Activated CD8-positive, alpha-beta T cell treated with anti-CD3 and anti-CD28 coated beads, Interleukin-2, amount 10 ng/mL, durations not matched to agents 7 days and 5 days (primary cell): ENCODE measurements at places on chromosomes 11 and 22. TPM values are rescaled to one million over a fixed set of nuclear protein-coding genes. Genes with fewer than 3 reads are reported as not detected.

Gene SLC5A1
- not detected for total RNA-seq

DNA sequence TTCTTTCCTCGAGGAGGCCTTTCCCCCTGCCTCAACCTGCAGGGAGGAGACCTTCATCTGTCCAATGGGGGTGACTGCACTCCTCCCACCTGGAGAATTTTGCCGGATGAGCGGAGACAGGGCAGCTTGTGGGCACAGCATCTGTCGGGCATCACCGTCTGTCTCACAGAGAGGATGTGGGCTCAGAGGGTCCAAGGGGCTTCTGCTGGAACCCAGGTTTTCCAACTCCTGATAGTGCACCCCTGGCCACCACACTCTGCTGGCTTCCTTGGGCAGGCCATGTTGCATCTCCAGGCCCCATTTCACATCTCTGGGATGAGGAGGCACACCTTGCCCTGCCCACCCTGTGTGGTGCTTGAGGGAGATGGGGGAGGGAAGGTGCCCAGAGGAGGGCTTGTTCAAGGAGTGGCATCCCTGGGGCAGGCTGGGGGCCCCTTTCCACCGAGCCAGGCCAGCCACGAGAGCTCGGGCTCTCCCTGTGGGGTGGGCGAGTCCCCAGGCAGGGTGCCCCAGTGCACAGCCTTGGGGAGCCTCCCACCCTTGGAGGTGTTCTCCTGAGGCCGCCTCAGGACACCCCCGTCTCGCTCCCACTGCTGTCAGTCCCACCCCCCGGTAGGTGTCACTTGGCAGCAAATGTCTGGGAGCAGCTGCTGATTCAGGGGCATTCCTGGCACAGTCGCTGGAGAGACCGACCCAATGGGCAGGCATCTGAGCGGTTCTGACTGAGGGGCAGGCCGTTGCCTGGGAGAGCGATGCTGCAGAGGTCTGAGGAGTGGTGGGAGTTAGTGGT is 84.2 kb downstream of the MORC2 start:
- no peak overlapping the region for H3K27ac ChIP-seq
- DNase-seq = no peak
- no peaks in the 10 kb centered on the region for H3K36me3 ChIP-seq
- H3K27me3 ChIP-seq = no peaks in the 10 kb centered on the region

GRCh38 chr11:76330651-76331050 is 50.3 kb downstream of the THAP12 start:
- H3K27me3 ChIP-seq = peaks cover 10% of the 10 kb centered on the region
- no peak for DNase-seq
- H3K4me1 ChIP-seq = no peaks in the 10 kb centered on the region
- no peak overlapping the region for H3K27ac ChIP-seq

Gene SERHL2
- 2.3 TPM for total RNA-seq

DNA sequence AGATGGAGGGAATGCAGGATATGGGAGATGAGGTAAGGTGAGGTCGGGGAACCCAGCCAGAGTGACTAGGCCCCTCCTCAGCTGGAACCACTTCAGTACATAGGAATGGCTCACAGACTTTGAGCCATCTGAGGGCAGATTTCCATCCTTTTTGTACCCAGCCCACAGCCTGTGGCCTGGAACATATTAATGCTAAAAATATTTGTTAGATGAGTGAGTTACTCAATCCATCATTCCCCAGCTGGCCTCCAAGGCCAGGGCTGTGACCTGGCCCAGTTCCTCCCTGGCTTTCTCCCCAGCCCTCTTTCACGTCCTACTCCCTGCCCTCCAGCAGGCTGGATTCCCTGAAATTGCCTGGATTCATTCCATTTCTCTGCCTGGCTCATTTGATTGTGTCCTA is 57.2 kb upstream of the PRDM11 start:
- peaks cover 14% of the 10 kb centered on the region for H3K27me3 ChIP-seq
- peaks cover 26% of the 10 kb centered on the region for H3K4me1 ChIP-seq
- no peak overlapping the region for H3K4me3 ChIP-seq
- no peak overlapping the region for H3K27ac ChIP-seq
- H3K36me3 ChIP-seq = no peaks in the 10 kb centered on the region

DNA sequence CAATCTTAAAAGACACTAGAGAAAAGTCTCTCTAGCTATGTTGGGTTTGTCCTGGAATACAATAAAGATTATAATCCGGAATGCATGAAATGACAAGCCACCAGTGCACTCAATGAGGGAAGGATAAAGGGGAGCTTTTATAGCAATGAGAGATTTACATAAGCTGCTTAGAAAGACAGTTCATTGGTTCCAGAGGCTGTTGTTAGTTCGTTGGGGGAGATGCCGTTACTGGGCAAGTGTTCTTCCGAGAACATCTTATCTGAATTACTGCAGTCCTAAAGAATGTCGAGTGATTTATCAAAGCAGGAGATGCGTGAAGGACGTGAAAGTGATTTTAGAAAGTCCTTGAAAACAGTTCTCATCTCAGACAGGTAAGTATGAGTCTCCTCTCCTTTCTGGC is 33.6 kb downstream of the SYN3 start:
- no peak for DNase-seq
- no peaks in the 10 kb centered on the region for H3K36me3 ChIP-seq
- H3K4me1 ChIP-seq = no peaks in the 10 kb centered on the region
- no peak overlapping the region for H3K4me3 ChIP-seq
- H3K27me3 ChIP-seq = no peaks in the 10 kb centered on the region

- no peak overlapping the region for H3K4me3 ChIP-seq
- no peak overlapping the region for H3K27ac ChIP-seq
- no peak for DNase-seq
- H3K27me3 ChIP-seq = no peaks in the 10 kb centered on the region
- no peaks in the 10 kb centered on the region for H3K36me3 ChIP-seq
Measured at GRCh38 chr11:103789952-103790351, 246.5 kb upstream of the DDI1 start.

- DNase-seq = no peak
- no peaks in the 10 kb centered on the region for H3K27me3 ChIP-seq
- no peak overlapping the region for H3K4me3 ChIP-seq
- no peaks in the 10 kb centered on the region for H3K4me1 ChIP-seq
- no peak overlapping the region for H3K27ac ChIP-seq
Measured at GRCh38 chr11:114615448-114616361, 20.1 kb upstream of the NXPE4 start.

- no peaks in the 10 kb centered on the region for H3K27me3 ChIP-seq
- peaks cover 6% of the 10 kb centered on the region for H3K4me1 ChIP-seq
- no peak overlapping the region for H3K27ac ChIP-seq
- no peaks in the 10 kb centered on the region for H3K36me3 ChIP-seq
- DNase-seq = no peak
- H3K4me3 ChIP-seq = no peak overlapping the region
Measured at GRCh38 chr11:1478011-1478410, 8.6 kb downstream of the MOB2 start.

DNA sequence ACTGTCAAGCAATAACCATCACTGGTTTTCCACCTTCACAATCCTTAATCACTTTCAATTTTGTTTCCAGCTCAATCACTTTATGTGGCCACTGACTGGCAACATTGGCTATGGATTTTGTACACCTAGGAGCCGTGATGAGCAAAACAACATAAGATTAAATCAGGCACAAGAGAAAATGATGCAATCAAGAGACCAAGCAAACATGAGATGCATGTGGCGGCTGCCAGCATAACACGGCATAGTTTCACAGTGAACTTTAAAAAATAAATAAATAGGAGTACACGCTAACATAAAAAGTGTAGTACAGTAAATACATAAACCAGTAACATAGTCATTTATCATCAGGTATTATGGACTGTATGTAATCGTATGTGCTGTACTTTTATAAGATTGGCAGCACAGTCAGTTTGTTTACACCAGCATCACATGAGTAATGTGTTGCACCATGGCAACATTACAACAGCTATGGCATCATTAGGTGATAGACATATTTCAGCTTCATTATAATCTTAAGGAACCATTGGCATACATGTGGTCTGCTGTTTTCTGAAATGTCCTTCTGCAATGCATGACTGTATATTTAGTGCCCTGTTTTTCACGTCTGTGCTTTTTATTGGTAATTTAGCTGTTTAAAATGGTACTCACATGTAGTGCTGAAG is 83.3 kb upstream of the PRDM11 start:
- no peaks in the 10 kb centered on the region for H3K4me1 ChIP-seq
- no peak overlapping the region for H3K4me3 ChIP-seq
- peaks cover 3% of the 10 kb centered on the region for H3K27me3 ChIP-seq
- no peaks in the 10 kb centered on the region for H3K36me3 ChIP-seq
- no peak overlapping the region for H3K27ac ChIP-seq

- peaks cover 7% of the 10 kb centered on the region for H3K36me3 ChIP-seq
- H3K4me1 ChIP-seq = peaks cover 27% of the 10 kb centered on the region
- peak overlapping the region; percentile 93 for H3K27ac ChIP-seq
- no peak overlapping the region for H3K4me3 ChIP-seq
- DNase-seq = no peak
Measured at GRCh38 chr11:67312187-67313021, 9.1 kb downstream of the SSH3 start.

- no peak overlapping the region for H3K27ac ChIP-seq
- H3K27me3 ChIP-seq = no peaks in the 10 kb centered on the region
- no peak for DNase-seq
- peaks cover 31% of the 10 kb centered on the region for H3K36me3 ChIP-seq
- no peak overlapping the region for H3K4me3 ChIP-seq
Measured at GRCh38 chr11:125585487-125585886, 7.2 kb upstream of the STT3A start.

GRCh38 chr11:67102664-67103063 is 16.4 kb upstream of the KDM2A start:
- no peaks in the 10 kb centered on the region for H3K27me3 ChIP-seq
- no peak for DNase-seq

- no peak for DNase-seq
- no peaks in the 10 kb centered on the region for H3K27me3 ChIP-seq
- H3K4me3 ChIP-seq = no peak overlapping the region
- peaks cover 4% of the 10 kb centered on the region for H3K4me1 ChIP-seq
Measured at GRCh38 chr11:117197516-117198456, 1.4 kb upstream of the TAGLN start.

Gene CSRP3
- total RNA-seq = not detected

Gene OR51G2
- not detected for total RNA-seq

Gene BACE1
- 1.1 TPM for total RNA-seq

Gene MGAT3
- total RNA-seq = 9.1 TPM

DNA sequence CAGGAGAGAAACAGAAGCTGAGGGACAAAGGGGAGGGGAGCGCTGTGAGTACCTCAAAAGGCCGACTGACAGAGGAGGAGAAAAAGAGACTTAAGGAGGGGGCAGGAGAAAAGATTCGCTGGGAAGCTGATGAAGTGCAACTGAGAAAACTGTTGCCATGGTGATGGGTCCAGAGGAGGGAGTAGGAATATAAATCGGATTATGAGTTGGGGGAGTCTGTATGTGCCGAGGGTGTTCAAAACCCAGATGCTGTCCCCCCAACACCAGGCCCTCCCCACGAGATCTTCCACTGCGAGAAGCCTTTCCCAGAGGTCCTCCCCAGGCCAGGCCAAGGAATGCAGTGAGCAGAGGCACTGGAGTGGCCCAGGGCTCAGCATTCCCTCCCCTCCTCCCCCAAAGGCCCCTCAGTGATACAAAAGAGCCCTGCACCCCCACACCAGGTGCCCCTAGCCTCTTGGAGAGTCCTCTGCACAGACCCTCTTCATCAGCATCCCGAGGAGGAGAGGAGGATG is 13.7 kb upstream of the BCL9L start:
- H3K4me1 ChIP-seq = peaks cover 35% of the 10 kb centered on the region
- H3K27me3 ChIP-seq = no peaks in the 10 kb centered on the region
- H3K4me3 ChIP-seq = no peak overlapping the region

Gene DKK3
- total RNA-seq = 0.29 TPM
